Cardiac septum (tissue), 1 donor: ENCODE measurements at places on chromosomes 1 and 21.

- no peak for DNase-seq
Observed at GRCh38 chr1:59393211-59394180, 96.6 kb downstream of the FGGY start.

DNA sequence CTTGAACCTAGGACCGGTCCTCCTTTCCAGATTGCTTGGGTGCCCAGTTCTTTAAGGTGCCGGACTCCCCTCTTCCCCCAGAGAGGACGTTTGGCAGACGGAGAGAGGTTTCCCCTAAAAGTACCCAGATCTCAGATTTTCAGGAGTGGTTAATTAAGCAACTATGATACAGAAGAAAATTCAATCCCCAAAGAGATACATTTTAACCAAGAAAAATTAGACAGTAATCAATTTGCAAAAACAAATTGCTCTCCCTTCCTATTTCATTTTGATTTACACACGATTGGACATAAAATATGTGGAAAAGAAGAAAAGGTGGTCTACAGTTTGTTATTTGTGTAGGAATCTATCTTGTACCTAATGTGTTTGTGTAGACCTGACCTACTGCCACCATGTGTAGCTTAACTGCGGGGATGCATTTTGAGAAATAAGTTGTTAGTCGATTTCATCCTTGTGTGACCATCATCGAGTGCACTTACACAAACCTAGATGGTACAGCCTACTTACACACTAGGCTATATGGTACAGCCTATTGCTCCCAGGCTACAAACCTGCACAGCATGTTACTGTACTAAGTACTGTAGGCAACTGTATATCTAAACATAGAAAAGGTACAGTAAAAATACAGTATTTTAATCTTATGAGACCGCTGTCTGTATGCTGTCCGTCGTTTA, 755 bp downstream of the RPAP2 start:
- no peak for DNase-seq

- DNase-seq: no peak
Observed at GRCh38 chr1:154481053-154481452, 21.0 kb upstream of the TDRD10 start.

DNA sequence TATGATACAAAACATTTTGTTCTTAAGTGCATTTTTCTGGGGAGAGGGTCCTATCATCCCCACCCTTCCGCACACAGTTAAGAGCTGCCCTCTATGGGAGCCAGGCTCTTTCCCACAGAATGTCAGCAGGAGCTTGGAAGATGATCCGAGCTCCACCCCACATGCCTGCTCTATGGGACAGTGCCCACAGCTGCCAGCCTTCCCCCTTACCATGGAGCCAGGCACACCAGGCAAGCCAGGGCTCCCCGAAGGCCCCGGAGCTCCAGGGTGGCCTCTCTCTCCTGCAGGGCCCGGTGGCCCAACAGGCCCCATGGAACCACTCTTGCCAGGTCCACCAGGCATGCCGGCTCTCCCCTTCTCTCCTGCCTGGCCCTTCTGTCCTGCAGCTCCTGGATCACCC, 10.4 kb upstream of the PEF1 start:
- no peak for DNase-seq

DNA sequence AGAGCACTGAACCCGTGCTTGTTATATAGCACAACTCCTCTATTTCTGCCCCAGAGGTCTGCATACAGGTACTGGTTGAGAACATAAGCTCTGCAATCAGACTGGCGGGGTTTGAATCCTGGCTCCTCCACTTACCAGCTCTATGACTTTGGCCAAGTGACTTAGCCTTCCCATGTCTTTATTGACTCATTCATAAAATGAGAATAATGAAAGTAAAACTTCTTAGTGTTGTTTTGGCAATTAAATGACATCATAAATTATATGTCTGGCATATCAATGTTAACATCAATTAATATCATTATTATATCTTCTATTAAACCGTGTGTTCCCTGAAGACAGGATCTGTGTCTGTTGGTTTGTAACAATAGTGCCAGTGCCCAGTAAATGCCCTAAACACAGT, 4.3 kb downstream of the INKA2 start:
- no peak for DNase-seq

DNA sequence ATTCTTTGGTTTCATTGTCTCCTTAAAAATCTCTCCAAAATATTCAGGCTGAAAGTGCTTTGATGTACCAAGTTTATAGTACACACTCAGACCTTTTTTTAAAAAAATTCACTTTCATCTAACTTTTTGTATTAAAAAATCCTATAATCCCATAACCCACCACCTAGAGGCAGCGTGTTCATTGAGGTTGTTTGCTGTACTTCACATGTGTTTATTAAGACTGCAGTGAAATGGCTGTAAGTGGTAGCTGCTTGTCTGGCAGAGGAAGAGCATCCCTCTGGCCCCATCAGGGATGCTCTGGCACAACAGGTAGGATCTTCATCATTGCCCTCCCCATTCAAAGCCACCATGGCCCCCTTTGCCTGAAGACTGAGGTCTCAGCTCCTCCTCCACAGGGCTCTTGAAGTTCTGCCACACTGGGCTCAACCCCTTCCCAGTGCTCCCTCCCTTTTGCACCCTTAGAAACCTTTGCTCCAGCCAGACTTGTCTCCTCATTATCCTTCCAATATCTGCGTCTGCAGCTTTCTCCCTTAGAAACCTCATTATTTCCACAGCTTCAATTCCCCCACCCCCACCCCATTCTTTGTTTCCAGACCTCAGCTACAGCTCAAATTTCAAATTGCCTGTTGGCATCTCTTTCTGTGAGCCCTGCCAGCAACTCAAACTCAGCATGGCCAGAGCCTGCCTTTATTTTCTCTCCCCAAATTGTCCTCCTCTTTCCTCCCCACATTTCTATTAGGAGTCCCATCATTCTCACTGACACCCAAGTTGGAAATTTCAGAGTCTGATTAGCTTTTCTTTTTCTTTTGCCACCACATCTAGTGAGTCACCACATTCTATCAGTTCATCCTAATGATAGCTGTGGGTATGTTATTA, 369.6 kb upstream of the USP24 start:
- no peak for DNase-seq

DNA sequence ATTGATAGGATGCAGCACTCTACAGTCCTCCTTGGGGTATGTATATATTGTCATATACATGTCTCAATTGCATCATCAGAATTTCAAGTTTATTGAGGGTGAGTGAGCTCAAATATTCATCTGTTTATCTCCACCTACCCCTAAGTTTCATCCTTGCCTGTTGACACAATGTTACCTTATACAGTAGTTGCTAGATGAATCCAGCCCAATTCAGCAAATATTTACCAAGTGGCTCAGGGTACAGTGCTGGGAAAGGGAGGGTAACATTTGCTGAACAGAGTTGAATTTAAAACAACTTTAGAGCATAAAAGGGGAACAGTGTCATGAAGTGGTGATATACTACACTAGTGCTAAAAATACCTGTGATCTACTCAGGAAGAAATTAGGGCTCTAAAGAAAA, 14.4 kb downstream of the ELAVL4 start:
- DNase-seq: no peak

GRCh38 chr1:983798-984475, 2.0 kb upstream of the PERM1 start:
- DNase-seq: no peak

GRCh38 chr1:172766462-172766861, 107.6 kb downstream of the FASLG start:
- no peak for DNase-seq

DNA sequence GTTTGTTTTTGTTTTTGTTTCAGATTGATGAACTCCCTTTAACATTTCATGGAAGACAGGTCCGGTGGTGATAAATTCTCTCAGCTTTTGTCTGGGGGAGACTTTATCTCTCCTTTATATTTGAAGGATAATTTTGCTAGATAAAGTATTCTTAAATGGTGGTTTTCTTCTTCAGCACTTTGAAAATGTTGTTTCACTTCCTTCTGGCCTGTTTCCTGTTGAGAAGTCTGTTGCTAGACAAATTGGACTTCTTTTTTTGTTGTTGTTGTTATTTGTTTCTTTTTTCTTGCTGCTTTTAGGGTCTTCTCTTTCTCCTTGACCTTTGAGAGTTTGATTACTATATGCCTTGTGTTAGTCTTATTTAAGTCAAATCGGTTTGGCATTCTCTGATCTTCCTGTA, 50.8 kb downstream of the CRP start:
- no peak for DNase-seq

- DNase-seq: no peak
Observed at GRCh38 chr1:155261493-155261851, 688 bp downstream of the SCAMP3 start.

DNA sequence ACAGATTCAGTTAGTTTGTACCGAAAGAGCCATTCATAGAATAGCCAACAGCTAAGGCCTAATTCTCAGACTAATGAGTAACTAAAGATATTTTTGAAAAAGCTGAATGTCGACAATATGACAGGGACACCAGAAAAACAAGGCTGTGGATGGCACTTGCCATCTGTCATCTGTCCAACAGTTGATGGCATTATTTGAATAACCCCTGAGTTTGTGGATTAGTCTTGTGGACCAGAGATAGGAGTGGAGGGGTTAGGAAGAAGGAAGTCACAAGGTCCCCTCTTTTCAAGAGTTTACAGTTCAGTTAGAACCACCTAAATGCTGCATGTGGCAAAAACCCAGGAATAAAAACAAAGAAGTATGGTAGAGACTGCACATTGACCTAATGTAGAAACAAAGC, 356.5 kb upstream of the DUSP10 start:
- DNase-seq: no peak

- DNase-seq: peak; percentile 43
Observed at GRCh38 chr1:17270891-17271765, 22.2 kb downstream of the PADI3 start.

DNA sequence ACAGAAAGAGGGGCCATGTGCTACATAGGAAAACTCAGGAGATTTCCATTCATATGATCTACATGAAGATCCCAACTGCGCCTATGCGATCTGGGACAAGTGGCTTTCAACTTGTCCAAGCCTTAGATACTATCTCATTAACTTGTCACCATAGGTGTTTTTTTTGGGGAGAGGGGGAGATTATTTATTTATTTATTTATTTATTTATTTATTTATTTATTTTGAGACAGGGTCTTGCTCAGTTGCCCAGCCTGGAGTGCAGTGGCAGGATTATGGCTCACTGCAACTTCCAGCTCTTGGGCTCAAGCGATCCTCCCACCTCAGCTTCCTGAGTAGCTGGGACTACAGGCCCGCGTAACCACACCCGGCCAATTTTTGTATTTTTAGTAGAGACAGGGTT, 11.3 kb downstream of the FABP3 start:
- DNase-seq: no peak

- no peak for DNase-seq
Observed at GRCh38 chr1:75970631-75971030, 38.4 kb upstream of the ASB17 start.

DNA sequence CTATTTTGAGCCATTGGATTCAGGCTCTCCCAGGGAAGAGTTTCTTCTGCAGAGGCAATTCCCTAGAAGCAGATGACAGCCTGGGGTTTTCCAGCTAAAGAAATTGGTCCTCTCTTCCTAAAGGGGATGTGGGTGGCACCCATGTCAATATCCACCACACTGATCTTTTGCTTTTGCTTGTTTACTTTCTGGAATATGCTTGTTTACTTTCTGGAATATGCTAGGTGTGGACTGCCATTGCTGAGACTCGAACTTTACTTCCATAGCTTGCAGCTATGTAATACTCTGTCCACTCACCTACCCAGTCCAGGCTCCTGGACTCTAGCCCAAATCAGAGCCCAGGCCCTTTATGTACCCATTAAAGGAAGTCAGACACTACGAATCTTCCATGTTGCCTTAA, 92.1 kb upstream of the SMYD2 start:
- no peak for DNase-seq

DNA sequence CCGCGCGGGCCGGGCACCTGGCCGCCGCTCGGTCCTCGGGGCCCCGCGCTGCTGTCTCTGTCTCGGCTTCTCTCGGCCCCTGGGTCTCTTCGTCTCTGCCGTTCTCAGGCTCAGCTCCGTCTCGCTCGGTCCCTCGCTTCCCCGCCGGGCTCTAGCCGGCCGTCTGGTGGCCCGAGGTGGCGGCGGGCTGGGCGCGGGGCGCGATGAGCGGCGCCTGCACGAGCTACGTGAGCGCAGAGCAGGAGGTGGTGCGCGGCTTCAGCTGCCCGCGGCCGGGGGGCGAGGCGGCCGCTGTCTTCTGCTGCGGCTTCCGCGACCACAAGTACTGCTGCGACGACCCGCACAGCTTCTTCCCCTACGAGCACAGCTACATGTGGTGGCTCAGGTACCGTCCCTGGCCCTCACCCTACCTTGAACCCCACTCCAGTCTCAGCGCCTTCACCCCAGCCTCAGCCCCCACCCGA, 355 bp downstream of the SHISAL2A start:
- no peak for DNase-seq

GRCh38 chr1:17645068-17645911, 105.8 kb downstream of the ARHGEF10L start:
- no peak for DNase-seq

GRCh38 chr1:14896381-14897079, 257.0 kb upstream of the TMEM51 start:
- DNase-seq: no peak

DNA sequence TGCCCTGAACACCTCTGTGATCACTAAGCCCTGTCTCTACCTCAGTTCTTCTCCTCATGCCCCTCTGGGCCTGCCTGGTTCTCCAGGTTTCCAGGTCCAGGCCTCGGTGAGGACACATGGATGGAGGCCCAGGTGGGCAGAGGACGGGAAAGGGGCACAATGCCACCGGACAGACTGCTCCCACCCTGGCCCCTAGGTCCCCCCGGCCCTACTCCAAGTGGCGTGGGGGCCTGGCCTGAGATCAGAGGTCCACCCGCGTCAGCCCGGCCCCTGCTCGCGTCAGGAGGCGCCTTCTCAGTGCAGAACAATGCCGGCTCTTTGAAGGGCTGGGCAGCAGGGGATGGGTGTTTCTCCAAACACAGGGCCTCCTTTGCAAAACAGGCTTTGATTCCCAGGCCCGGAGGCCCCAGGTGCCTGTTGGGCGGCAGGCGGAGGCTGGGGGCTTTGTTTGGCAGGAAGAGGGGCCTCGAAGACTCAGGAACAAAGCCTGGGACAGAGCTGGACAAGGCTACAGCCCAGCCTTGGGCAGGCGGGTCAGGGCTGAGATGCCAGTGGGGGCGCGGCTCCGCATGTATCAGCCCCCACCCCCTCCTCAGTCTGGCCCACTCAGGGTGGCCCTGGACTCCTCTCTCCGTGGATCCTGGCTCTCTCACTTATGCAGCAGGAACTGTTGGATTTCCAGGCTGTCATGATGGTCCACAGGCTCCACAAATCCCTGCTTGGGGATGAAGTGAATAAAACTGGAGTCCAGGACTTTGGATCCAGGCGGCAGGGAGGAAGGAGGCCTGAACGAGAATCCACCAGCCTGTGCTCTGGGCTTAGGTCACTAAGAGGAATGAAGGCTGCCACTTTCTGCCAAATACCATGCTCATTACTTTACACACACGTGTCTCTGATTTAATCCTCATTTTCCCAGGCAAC, 77.4 kb upstream of the SLC2A1 start:
- DNase-seq: no peak

GRCh38 chr1:209780268-209780667, 4.1 kb downstream of the C1orf74 start:
- no peak for DNase-seq

DNA sequence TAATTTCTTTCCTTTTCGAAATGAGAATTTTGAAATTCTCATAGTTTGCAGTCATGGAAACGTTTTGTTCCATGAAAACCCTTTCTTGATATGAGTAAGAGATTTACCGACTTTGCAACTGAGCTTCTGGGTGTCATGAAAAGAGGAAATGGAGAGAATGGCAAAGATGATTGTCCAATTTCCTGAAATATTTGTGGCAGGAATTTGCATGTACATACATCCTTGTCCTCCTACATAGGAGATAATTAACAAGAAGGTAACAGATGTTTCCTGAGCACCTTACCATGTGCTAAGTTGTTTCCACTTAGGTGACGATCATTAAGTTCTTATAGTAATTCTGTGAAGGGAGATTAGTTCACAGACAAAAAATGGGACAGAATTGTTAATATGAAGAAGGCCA, 170.7 kb downstream of the NEGR1 start:
- no peak for DNase-seq
